ENCODE measurements at places on chromosomes 16 and 17.
A peak's percentile ranks its signal among the peaks of the same experiment; 100 is the strongest.

GRCh38 chr17:42270596-42270995 is 5.6 kb downstream of the STAT5B start:
- DNase-seq = no peak

GRCh38 chr17:57744195-57745170 is 616 bp downstream of the CCDC182 start:
- DNase-seq = no peak

DNA sequence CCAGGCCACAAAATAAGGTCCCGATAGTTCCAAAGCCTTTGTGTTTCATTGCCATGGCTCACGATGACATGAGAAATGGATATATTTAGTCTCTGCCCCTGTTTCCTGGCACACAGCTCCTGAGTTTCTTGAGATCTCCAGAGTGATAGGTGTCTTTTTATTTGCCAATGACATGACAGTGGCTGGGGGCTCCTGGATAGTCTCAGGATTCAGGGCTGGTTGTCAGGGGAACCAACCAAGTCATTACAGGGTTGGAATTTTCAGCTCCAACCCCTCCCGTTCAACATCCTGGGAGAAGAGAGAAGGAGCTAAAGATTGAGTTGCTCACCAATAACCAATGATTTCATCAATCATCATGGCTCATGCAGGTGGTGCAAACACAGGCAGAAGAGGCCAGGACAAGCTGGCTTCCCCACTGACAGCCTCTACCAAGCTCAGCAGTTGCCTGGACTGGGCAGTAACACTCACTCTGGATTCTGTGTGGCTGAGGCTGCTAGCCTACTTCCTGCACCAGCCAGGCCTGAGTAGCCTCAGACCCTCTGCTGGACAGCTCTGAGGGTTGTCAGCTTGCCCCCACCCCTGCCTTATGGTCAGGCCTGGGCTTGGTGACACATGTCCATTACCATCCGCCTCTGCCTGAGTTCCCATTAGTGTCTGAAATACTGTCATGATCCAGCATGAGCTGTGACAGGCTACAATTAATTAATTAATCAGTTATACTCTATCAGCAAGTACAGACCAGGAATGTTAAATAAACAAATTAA is 534.4 kb upstream of the CDH5 start:
- no peak for DNase-seq

DNA sequence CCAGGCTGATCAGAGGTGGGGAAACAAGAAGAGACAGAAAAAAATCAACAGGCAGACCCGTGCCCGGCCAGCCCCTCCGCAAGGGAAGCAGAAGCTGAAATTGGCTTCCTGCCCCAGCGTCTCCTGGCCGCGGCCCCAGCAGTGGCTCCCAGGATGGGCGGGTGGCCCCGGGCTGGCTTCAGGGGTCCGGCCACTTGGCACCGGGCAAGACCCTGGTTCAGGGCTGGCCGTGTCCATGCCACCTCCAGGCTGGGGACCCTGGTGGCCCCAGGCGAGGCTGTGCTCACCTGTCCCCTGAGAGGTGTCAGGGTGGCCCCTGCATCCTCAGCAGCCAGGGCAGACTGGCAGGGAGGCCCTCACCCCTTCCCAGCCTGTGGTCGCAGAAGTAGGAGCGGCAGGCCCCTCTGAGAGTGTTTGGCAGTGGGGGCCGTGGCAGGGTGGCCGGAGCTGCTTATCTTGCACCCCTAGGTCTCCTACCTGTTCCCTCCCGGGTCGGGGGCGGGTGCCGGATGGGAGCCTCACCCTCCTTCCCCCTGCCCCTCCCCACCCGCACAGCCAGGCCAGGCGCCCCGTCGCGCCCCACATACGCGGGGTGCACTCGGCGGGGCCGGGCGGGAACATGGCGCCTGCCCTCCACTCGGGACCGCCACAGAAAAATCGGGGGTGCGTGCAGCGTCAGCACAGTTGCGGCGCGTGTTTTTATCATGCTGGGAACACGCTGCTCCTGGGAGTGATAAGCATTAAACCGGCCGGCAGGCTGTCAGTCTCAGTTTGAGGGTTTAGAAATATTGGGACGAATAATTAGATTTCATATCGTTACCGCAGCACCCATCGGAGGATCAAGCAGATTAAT is 46.7 kb upstream of the ZC3H18 start:
- no peak for DNase-seq

DNA sequence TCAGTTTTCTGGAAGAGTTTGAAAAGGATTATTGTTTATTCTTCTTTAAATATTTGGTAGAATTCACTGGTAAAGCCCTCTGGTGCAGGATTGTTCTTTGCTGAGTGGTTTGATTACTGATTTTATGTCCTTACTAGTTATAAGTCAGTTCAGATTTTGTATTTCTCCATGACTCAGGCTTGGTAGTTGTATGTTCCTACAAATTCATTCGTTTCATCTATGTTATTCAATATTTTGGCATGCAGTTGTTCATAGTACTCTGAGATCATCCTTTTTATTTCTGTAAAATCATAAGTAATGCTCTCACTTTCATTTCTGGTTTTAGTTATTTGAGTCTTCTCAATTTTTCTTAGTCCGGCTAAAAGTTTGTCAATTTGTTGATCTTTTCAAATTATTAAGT is 58.1 kb upstream of the CRYM start:
- no peak for DNase-seq

DNA sequence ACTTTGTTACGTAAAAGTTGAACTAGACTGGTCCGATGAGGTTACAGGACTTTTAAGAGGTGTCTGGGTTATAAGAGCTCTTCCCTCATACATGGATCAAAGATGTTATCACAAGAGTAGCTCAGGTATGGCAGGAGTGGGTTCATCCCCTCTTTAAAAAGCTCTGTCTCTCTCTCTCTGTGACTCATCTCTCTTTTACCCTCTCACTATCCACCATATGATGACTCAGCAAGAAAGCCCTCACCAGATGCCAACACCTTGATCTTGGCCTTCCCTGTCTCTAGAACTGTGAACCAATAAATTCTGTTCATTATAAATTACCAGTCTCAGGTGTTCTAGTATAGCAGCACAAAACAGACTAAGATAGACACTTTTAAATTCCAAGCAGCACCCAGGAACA is 1.9 kb upstream of the CLEC19A start:
- DNase-seq = no peak

DNA sequence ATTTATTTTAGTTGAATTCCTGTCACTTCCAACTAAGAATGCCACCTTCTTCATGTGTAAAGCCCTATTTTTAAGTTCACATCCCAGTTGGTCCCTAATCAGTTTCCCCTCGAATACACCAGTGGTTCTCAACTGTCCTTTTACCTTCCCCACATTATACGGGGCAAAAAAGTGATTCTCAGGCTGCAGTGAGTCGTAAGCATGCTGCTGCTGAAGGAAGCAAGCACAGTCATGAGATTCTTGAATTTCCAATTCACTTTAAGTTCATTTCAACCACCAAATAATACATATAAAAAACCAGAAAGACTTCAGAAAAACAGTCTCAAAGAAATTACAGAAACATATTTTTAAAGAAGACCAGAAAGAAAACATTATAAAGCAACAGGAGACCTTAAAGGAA is 47.9 kb downstream of the UBE2G1 start:
- DNase-seq = no peak

DNA sequence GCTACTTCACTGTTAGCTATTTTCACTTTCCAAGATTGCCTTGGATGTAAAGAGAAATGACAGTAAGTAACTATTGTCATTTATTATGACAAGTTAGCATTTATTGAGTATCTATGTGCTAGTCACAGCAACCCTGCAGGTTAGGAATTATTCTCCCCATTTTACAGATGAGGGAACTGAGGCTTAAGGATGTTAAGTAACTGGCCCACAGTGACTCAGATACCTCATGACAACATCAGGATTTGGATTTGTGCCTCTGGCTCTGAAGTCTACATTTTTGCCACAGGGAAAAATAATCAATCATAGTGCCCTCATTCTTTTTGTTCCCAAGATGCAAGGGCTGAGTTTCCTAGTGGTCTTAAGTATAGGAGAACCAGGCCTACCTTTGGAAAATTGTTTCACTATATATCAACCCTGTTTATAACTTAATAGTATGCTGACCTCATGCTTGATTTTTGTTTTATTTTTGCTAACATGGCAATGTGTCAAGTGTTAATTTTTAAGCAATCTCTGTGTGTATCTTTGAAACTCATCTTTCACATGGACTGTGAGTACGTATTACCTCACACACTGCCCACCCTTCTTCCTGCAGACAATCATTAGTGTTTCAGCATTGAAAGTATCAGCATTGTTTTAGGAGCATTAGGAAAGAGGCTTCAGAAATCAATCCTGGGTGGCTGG is 105.0 kb downstream of the TANGO6 start:
- DNase-seq = no peak

- peak; percentile 36 for DNase-seq
Measured at GRCh38 chr16:66515596-66516508, 34.1 kb downstream of the TK2 start.

GRCh38 chr16:5982979-5983378 is 885.4 kb upstream of the EEF2KMT start:
- no peak for DNase-seq

DNA sequence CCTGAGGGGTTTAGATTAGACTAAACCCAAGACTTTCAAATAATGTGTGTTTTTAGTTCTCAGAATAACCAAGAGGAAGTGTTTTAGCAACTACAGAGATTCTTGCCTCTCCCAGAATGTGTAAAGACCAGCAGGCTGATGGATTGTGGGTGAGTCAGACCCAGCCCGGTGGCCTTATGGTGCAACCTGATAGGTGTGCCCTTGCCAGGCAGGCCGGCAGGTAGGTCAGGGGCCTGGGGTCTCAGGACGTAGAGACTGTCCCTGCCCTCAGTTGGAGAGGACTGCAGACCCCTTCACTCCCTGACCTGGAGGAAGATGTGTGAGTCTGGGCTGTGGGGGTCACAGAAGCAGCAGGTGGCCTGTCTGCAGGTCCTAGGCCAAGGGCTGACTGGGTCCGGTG is 47.2 kb upstream of the ACSF3 start:
- no peak for DNase-seq

GRCh38 chr17:17492571-17492970 is 3.6 kb downstream of the RASD1 start:
- DNase-seq = no peak

- DNase-seq = no peak
Measured at GRCh38 chr17:12622726-12623125, 43.0 kb upstream of the MYOCD start.

DNA sequence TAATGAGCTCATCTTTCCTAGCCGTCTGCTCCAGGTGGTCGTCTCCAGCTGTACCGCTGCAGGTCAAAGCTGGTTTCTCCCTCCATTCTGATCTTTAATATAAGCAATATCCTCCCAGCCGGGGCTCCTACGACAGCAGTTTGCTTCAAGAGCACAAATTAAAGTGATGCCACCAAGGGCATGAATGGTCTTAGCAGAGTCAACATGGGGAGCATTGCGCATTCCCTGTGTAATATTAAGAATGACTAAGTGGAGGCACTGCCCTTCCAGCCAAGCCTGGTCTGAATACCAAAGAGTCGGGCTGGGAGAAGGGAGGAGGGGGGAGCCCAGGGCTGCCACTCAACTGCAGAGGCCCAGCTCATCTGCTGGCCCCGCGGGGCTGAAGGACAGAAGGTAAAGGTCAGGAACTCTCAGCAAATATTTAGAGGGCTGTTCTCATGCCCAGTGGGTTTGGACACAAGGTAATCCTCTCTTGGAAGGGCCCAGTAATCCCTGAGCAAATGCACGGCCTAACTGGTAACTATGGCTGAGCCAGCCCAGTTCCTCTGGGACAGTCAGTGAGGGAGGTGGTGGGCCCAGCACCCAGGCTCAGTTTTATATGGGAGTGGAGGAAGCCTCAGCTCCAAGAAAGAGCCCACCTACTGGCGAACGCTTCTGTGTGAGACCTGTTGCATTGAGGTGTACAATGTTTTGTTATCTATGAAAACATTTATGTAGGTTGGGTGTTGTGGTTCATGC is 121.2 kb downstream of the IRX3 start:
- DNase-seq = no peak

DNA sequence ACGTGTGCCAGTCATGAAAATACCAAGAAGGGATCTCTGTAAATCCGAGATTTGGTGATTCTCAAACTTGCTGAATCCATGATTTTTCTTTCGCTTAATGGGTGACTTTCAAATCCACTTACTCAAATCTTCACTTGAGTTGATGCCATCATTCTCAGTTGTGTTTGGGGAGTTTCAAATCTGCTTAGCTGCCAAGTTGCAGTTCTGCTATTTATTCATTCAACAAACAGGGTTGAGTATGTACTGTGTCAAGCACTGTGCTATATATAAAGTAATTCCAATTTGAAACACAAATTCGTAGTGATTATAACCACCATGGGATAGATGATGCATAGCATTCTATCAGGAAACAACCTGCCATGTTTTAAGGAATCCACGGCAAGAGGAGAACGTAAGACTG is 394.3 kb downstream of the CDH13 start:
- DNase-seq = no peak

GRCh38 chr17:73319766-73320165 is 8.0 kb upstream of the CDC42EP4 start:
- no peak for DNase-seq

GRCh38 chr16:13510425-13511151 is 409.4 kb upstream of the ERCC4 start:
- no peak for DNase-seq

DNA sequence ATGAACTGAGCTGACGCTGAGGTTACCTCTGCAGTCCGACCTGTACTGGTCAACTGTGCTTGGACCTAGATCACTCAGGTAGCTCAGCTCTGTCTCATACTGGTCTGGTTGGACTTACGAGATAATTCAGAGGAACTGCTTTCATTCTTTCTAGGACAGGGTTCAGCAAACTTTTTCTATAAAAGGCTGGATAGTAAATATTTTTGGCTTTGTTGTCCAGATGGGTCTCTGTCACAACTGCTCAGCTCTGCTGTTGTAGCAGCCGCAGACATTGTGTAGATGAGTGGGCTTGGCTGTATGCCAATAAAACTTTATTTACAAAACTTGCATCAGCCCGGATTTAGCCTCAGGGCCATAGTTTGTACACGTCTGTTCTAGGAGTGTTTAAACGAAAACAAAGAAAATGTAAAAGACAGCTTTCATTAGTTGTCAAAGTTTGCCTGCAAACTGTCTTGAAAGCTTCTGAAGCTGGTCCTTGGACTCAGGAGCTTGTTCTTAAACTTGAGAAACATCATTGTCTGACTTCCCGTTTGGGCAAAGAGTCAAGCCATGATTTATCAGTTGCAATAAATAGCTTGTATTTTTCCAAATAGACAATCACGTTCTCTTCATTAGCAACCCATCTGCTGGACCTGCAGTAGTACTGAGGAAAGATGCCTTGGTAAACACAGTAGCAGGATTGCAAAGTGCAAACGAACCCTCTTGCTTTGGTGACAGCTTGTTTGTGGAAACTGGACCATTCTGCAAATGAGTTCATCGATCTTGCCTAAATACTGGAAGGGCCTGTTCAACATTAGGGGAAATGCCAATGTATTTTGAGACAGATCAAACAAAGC is 253.4 kb downstream of the SNX29 start:
- DNase-seq = no peak
